Eye (tissue), 1 donor: ENCODE measurements at places on chromosomes 11 and 22.
A peak's percentile ranks its signal among the peaks of the same experiment; 100 is the strongest.

DNA sequence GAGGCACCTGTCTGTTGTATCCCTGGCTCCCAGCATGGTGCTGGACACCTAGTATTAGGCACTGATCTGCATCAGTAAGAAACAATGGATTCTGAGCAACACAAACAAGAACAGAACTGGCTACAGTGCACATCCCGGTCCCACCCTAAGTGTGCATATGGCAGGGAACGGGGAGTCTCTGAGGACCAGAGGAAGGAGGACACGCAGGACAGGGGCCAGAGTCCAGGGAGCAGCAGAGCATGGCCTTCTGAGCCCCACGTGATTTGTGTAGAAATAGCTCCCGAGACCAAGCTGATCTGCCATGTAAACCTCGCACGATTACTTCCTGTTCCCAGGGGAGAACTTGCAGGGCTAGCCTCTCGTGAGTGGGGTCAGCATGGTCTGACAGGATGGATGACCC lies 12.7 kb upstream of the SNX32 start:
- no peak for DNase-seq

DNA sequence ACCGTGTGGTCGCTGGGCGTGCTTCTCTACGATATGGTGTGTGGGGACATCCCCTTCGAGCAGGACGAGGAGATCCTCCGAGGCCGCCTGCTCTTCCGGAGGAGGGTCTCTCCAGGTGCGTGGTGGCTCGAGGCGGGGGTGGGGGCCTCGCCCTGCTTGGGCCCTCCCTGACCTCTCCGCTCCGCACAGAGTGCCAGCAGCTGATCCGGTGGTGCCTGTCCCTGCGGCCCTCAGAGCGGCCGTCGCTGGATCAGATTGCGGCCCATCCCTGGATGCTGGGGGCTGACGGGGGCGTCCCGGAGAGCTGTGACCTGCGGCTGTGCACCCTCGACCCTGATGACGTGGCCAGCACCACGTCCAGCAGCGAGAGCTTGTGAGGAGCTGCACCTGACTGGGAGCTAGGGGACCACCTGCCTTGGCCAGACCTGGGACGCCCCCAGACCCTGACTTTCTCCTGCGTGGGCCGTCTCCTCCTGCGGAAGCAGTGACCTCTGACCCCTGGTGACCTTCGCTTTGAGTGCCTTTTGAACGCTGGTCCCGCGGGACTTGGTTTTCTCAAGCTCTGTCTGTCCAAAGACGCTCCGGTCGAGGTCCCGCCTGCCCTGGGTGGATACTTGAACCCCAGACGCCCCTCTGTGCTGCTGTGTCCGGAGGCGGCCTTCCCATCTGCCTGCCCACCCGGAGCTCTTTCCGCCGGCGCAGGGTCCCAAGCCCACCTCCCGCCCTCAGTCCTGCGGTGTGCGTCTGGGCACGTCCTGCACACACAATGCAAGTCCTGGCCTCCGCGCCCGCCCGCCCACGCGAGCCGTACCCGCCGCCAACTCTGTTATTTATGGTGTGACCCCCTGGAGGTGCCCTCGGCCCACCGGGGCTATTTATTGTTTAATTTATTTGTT lies 2.4 kb downstream of the PIM3 start:
- no peak for DNase-seq

- DNase-seq: no peak
Measured at GRCh38 chr11:18745251-18745650, 19.3 kb upstream of the IGSF22 start.

GRCh38 chr11:11186249-11186648 lies 166.8 kb downstream of the CSNK2A3 start:
- DNase-seq: no peak

GRCh38 chr11:78427615-78428265 lies 10.1 kb upstream of the GAB2 start:
- no peak for DNase-seq

DNA sequence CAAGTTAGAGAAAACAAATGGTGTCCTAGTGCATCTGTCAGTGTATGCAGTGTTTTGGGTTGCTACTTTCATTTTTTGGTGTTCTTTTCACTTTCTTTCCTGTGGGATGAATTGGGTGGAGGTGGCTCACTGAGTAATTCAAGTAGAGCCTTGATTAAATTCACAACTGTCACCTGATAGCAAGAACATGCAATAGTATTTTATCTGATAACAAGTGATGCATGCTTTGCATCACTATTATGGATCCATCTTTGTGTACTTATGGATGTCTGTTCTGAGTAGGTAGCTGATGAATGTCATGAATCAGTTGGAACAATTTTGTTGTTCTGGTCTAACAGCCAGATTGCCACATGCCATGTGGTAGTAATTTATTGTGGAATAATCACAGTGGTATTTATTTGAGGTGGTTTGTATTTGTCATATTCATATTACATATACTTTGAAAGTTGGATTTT lies 87.5 kb downstream of the DDX10 start:
- DNase-seq: no peak

DNA sequence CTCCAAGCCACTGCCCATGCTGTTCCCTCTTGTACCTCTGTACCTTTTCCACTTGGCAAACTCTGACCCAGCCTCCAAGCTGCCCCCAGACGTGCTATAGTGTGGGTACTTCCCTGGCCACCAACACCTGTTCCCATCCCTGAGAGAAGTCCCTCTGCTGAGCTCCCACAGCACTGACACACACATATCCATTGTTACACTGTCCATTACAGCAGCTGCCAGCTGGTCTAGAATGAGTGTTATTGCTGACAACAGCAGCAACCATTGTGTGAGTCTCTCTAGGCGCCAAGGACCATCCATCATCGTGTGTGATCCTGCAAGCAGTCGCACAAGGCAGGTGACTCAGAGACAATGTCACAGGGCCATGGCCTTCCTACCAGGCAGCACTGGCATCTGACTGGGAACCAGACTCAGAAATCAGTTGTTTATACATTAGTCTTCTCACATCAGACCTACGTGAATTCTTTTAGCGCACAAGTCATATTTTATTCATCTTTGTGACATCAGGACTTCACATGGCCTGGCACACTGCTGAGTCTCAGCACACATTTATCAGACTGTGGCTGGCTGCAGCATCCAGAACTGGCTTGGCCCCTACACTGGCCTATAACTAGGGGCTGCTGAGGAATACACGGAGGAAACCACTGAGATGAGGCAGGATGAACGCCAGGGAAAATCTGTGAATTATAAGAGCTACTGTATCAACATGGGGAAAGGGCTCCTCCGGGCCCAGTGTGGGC lies 56.4 kb downstream of the SGSM3 start:
- peak; percentile 70 for DNase-seq

DNA sequence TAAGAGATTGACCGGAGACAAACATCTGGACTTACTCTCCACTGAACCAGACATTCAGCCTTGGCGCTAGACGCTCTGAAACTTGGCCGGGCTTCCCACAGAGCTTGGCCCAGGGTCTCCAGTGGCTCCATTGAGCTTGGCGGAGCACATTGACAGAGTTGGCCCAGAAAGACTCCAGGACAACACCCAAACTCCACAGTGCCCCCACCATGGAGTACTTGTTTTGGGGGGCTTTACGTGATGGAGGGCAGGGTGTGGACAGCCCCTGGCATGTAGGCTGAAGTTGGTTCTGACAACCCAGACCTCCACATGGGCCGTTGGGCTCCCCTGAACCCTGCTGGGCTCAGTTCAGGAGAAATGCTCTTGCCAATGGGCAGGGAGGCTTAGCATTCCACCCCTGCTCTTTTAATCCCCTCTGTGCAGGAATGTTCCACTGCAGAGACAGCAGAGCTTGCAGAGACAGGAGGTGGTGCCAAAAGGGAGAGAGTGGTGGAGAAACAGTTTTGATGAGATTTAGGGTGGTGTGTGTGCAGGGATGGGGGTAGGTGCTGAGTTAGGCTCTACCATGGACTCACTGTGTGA lies 102.4 kb upstream of the TIMP3 start:
- DNase-seq: no peak

- peak; percentile 76 for DNase-seq
Measured at GRCh38 chr11:64132191-64132771, 33.6 kb downstream of the MACROD1 start.

DNA sequence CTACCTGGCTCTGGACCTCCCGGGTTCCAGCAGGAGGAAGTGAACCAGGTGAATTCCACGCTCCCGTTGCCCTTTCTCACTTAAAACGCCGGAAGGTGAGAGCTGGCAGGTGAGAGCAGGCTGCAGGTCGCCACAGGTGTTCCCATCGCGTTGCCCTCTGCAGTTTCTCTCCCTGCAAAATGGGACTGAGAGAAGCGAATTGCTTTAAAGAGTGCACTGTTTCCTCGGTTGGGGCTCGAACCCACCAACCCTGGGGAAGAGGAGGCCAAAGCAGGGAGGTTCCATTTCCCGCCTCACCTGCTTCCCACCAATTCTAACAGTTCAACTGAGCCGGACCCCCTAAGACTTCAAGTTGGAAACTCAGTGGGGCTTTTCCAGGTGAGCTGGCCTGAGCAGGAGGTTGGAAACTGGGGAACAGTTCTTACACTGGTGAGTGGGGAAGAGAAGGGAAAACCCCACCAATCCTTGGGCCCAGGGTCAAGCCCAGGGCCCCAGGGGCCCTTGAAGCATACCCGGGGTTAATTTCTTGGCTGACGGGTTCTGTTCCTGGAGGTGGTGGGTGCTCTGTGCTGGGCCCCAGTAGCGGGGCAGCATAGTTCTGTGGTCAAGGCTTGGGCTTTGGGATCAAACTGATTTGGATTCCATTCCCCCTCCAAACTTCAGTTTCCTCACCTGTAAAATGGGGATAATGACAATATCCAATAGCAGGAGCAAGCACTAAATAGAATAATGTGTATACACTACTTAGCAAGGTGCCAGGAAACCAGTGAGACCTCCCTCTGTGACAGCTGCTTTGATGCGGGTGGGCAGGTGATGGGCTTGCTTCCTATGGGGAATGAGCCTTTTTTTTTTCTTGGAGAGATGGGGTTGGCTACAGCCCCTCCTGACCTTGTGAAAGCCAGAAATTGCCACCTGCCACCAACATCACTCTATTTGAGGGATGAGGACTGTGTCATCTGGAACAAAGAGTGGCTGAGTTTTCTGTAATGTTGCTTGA lies 788 bp downstream of the CD82 start:
- DNase-seq: no peak

DNA sequence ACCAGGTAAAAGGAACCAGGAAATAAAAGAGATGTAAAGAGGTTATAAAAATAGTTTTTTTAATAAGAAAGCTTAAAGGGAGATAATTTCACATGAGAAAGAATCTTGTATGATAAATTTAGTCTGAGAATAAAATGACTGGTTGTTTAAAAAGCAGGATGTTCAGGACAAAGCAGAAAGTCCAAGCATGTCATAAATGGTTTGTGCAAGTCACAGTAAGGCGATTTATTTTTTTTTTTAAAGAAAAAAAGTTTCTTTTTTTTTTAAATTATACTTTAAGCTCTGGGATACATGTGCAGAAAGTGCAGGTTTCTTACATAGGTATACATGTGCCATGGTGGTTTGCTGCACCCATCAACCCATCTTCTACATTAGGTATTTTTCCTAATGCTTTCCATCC lies 30.8 kb downstream of the GLYATL2 start:
- DNase-seq: no peak

DNA sequence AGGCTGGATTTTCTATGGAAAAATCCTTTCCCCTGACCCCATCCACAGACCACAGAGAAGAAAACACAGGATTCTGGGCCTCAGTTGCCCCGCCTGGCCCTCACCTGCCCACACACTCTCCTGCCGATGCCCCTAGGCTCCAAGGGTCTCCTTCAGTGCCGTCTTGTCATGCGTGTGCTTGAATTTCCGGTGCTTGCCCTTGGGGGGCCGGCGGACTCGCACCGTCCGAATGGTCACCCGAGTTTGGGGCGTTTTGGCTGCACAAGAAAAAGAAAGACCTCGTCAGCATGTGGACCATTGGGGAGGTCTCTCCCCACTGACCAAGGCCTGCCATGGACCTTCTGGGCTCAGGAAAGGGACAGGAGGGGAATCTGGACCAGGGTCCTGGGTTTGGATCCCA lies 19.2 kb downstream of the PDGFB start:
- DNase-seq: no peak

GRCh38 chr11:283405-284104 lies 5.3 kb downstream of the NLRP6 start:
- DNase-seq: no peak
